Mammary epithelial cell (primary cell): ENCODE measurements at places on chromosomes 2 and 18.

DNA sequence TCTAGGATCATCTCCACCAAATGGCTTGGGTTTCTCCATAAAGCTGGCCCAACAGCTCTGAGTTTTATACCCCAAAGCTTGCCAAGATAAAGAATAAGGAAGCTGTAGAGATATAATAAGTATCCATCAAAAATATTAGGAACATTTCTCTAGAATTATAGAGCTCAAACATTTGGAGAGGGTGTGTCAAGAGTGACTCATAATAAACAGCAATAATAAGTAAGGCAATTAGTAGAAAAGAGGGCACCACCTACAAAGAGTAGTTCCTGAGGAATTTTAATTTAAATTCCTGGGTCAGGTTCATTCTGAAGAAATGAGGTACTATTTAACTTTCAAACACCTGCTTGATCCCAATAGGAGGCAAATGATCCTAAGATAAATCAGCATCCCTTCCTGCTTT, 41.4 kb upstream of the NCKAP5 start:
- no peak for DNase-seq

GRCh38 chr2:216904974-216905373, 45.1 kb upstream of the TNP1 start:
- no peak for DNase-seq

DNA sequence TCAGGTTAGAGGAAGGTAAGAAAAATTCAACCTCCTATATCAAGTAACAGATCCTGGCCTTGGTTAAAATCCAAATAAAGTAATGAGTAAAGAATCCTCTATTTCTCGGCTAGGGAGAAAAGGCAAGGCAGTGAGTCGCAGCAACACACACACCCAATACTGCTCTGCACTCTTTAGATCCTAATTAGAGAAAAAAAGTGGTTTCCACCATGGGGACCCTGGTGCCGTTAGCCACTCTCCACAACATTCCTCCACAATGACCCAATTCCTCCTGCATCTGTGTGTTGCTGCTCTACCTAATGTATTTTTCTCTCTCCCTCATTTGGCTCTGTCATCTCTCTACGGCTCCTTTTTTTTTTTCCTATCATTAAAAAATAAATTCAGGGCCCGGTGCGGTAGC, 462.7 kb downstream of the METTL4 start:
- DNase-seq: peak; percentile 37

DNA sequence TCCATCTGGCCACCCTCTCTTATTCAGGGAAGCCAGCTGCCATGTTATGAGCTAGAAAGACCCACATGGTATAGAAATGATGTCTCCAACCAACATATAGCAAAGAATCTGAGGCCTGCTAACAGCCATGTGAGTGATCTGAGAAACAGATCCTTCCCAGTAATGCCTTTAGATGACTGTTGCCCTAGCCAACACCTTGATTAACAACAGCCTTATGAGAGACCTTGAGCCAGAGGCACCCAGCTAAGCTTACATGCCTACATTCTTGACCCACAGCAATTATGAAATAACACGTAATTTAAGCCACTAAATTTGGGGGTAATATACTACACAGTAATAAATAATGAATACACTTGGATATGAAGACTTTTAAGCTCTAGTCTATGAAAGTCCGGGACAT, 13.0 kb downstream of the KANSL1L start:
- DNase-seq: no peak

DNA sequence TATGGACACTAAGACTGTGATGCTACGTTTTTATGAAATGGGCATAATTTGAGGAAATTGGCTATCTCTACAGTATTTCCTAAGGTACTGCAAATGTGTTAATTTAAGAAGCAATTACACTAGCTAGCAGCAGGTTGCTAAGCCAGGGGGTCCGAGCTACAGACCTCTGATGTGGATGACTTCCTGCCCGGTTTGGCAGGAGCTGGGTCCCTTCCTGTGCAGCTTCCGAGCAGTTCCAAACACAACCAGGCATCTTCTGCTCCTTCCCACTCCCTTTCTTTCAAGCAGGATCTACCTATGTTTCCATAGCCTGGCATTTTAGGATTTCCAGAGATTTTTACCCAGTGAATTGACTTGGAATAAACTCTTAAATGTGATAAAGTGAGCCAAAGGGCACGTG, 55.7 kb downstream of the SCN2A start:
- no peak for DNase-seq

- DNase-seq: no peak
These were observed 121.2 kb upstream of the REV1 start for GRCh38 chr2:99611034-99611433.

GRCh38 chr18:76548541-76548940, 53.5 kb upstream of the ZNF516 start:
- no peak for DNase-seq

DNA sequence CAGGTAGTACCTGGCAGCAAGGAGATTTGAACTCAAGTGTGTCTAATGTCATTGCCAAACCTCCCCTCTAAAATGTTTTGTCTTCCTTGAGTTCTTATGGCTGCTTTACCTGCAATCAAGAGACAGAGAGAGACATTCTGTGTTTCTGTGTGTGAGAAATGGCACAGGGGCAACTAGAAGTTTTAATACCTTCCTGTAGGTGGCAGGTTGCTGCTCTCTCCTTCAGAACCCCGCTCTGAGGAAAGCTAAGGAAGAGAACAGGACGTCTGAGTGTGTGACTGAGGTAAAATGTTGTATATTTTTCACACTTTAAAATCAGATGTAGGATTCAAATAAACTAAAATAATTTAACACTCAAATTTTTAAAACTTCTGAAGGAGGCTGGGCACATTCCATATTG, 19.2 kb downstream of the DTNA start:
- DNase-seq: peak; percentile 40
